ENCODE measurements at places on chromosomes 12 and 14.

- no peak for DNase-seq
These were observed 102.2 kb downstream of the FBXL14 start for GRCh38 chr12:1491983-1492697.

DNA sequence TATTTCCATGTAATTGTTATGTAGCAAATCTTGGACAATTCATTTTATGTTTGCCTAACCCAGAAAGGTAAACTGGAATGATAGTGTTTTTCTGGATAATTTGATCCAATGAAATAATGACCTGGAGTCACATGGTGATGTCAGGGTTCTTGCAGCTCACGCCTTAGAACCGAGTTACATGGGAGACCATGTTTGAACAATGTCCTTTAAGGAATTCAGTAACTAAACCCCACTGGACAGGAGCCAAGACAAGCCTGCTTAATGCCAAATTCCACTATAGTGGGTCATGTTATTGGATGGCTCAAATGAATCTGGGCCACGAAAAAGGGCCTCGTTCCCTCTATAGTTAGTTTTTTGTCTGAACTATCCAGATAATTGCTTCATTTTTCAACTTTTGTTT is 255.8 kb upstream of the HMGA2 start:
- no peak for DNase-seq

DNA sequence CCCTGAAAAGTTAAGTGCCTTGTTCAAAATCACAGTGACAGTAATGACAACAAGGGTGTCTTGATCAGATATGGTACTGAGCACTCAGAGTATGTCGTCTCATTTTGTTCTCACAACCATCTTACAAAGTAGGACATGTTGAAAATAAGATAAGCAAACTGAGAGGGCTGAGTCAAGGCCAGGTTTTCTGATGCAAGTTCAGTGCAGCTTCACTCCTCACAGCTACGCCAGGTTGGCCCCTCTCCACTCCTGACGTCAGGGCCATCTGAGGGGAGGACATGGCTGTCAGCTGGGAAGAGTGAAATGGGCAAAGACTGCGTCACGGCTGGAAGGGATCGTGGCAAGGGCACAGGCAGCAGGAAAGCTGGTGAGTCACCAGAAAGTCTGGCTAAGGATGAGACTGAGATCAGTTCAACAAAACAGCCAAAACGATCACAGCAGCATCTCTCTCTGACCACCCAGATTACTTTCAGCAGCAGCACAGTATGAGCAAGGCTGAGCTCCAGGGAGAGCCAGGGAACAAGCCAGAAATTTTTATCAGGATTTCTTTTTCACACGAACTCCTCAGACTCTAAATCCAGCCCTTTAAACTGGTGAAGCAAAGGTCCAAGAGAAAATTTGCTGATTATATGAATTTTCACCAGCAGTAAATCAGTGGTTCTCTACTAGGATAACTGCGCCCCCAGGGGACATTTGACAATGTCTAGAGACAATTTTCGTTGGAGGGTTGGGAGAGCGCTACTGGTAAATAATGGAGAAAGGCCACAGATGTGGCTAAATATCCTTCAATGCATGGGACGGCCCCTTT is 297.9 kb upstream of the AMIGO2 start:
- no peak for DNase-seq

DNA sequence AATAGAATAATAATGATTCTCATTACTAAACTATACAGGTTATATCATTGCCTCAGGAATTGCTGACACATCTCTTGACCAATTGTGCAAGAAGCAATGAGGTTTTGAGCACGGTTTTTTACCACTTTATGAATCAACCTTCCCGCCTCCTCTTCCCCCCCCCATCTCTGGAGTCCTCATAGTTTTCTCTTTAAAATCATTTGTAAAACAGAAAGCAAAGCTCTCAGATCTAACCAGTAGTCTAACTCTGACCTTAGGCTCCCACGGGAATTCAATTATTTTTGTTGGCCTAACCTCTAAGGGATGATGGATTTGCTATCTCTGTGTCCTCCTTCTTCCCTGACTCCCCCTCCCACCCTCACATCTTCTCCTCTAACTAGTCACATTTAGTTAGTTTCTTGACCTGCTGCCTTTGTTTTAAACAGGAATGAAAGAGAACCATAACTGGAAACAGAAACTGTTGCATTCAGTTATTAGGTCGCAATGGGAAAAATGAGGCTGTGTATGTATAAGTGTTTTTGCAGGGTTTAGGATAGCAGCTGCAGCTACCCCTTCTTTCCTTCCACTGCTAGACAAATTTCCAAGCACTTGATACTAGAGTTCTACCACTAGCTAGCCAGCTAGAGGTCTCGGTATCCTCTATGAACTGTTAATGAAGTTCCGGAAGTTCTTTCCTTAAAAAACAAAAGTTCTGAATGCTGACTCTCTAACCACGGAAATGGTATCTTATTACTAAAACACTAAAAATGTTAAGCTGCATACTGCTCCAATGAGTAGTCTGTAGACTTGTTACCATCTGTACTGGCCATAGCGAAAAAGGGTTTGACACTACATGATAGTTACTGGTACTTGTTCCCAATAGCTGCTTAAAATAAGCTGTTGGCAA is 65.4 kb downstream of the TAOK3 start:
- DNase-seq = peak; percentile 27

- DNase-seq = no peak
These were observed 1.6 kb upstream of the CDKN1B start for GRCh38 chr12:12715459-12716150.

DNA sequence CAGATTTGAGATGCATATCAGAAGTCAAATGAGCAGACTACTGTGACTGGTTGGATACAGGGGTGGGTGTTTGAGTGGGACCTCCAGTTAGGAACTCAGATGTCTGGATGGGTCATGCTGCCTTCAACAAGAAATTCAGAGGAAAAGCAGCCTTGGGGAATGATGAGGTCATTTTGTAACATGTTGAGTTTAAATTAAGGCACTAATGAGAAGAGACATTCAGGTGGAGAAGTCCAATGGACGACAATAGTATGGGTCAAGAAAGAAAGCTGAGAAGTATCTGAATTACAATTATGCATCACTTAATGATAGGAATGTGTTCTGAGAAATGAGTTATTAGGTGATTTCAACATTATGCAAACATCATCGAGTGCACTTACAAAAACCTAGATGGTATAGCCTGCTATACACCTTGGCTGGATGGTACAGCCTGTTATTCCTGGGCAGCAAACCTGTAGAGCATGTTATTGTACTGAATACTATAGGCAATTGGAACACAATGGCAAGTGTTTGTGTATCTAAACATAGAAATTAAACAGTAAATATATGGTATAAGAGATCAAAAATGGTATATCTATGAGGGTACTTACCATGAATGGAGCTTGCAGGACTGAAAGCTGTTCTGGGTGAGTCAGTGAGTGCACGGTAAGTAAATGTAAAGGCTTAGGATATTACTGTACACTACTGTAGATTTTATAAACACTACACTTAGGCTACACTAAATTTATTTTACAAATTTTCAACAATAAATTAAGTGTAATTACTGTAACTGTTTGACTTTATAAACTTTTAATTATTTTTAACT is 414.7 kb downstream of the RAD51B start:
- no peak for DNase-seq

- DNase-seq = no peak
These were observed 30.0 kb downstream of the HSP90AA1 start for GRCh38 chr14:102056694-102057442.

- DNase-seq = no peak
These were observed 117.0 kb upstream of the DYRK2 start for GRCh38 chr12:67531501-67531900.

- no peak for DNase-seq
These were observed 2.1 kb upstream of the AKAP5 start for GRCh38 chr14:64463195-64463594.

DNA sequence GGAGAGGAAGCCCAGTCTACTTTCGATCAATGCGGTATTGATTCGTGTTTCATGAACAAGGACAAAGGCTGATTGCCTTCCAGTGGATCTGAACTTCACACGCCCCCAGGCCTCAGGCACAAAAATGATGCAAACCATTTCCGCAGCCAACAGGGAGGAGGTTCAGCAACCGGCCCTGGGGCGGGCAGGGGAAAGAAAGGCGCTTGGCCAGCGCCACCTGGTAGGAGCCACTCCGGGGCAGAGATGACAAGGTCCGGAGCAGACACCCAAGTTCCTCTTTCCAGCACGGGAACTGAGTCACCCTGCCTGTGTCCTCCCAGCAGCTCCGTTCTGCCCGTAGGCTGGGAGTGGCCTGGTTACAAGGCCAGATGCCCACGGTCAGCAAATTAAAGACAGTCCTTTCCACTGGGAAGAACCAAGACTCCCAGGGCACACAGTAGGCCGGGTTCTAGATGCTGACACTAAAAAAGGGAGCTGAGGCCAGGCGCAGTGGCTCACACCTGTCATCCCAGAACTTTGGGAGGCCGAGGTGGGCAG is 136.3 kb downstream of the SCARB1 start:
- no peak for DNase-seq

DNA sequence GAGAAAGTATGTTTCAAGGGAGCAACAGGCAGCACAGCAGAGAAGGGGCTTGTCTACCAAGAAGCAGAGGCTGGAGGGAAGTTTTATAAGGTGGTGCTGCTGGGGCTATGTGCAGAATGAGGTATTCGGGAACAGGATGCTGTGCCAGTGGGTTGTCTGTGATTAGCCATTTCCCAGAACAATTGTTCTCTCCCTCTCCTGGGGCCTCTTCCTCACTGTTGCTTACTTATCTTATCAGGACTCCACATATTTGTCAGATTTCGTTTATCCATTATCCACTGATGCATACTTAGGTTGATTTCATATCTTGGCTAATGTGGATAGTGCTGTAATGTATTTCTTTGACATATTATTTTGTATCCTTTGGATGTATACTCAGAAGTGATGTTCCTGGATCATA is 195.1 kb upstream of the RTL1 start:
- DNase-seq = no peak

DNA sequence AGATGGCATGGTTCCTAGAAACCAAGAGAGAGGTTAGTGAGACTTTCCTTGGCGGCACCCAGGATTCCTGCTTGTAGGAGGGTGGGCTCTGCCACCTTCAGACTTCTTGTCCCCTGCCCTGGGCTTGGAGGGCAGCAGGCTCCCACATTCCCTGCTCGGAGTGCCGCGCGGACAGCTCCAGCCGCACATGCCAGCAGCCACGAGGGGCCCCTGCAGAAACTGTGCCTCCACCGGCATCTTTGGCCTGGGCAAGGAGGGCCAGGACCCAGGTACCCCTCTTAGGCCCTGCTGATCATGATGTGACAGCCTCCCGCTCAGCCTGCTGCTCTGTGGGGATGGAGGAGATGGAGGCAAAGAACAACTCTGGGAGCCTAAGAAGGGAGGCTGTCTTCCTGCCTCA is 62.3 kb downstream of the PRIMA1 start:
- no peak for DNase-seq

DNA sequence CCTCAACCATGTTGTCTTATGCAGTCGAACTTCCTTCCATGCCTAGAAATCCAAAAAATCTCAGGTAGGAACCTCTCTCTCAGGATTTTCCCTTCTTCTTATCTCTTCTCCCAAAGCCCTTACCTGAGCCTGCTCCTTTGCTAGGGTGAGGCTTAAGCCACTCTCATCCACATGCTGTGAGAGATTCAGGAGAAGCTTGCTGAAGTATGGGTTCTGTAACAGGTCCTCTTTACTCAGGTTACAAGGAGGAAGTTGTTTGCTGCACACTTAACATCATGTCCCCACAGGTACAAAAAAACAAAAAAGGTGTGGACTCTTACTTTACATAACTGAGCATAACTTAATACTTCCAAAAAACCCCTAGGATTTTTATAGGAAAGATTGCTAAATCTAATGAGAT is 4.5 kb downstream of the HAUS4 start:
- no peak for DNase-seq

DNA sequence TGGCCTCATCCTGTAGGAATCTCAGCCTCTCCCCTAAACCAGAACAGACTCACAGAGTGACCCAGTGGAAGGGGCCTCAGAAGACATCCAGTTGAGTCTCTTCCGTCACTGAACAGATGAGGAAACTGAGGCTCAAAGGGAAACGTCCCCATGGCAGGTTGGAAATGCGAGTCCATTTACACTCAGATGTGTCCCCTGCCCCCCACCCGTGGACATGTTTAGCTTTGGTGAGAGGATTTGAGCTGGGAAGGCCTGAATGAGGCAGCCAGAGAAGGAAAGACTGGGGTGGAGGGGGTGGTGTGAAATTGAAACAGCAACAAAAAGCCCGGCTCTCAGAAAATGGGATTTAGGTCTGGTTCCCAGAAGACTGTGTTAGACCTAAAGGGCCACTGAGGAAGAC is 1.7 kb downstream of the FAIM2 start:
- no peak for DNase-seq

DNA sequence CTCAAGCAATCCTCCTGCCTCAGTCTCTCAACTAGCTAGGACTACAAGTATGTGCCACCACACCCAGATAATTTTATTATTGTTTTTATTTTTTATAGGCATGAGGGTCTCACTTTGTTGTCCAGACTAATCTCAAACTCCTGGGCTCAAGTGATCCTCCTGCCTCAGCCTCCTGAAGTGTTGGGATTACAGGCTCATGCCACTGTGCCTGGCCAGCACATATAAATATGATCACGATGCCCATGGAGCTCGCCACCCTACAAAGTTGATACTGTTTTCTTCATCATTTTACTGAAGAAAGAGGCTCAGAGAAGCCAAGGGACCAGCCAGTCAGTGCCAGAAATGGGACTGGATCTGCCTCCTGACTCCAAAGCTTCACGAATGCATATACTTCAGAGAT is 53.1 kb downstream of the NFKBIA start:
- DNase-seq = no peak

DNA sequence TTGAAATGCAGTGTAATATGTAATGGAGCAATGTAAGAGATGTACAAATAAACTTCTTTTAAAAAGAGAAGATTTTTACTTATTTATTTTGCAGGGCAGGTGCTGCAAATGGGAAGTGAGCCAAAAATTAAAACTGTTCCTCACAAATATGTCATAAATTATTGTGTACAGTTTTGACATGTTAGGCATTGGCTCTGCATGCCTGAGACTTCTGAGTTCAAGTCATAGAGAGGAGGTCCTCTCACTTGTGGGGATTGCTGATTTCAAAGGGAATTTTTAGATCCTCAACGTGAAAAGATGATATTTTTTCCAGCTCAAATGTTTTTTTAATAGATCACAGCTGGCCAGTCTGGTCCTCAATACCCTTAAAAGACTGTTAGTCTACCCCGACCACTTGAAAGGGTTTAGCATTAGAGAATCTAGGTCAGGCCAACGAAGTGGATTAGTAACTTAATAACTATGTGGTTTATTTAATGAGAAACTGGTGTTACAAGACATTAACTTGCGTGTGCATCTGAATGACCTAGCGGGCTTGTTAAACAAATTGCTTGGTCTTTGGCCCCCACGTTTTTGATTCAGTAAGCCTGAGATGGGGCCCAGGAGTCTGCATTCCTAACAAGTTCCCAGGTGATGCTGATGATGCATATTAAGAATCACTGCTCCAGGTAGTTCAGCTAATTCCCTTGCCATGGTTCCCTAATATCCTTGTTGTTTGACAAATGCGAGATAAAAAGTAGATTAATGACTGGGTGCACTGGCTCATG is 30.9 kb upstream of the WDR89 start:
- no peak for DNase-seq

DNA sequence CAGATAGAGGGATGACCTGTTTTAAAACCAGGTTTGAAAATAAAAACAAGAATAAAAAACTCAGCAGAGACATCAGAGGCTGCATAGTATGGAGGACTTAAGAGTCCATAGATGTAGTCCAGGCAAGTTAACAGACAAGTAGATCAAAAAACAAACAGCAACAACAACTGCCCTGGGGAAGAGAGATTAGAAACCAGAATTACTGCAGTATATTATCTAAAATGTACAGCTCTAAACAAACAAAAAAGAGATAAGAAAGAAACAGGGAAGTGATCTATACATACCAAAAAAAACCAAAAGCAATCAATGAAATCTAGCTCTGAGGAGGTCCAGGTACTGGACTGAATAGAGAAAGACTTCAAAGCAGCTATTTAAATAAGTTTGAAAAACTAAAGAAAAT is 48.8 kb downstream of the ACSM4 start:
- DNase-seq = no peak

Measured in activated CD4-positive, alpha-beta T cell treated with anti-CD3 and anti-CD28 coated beads, Interleukin-2, amount 50 U/mL, for 4 hours (primary cell).